Amniotic epithelial cell (primary cell): ENCODE measurements at places on chromosomes 6 and 20.

DNA sequence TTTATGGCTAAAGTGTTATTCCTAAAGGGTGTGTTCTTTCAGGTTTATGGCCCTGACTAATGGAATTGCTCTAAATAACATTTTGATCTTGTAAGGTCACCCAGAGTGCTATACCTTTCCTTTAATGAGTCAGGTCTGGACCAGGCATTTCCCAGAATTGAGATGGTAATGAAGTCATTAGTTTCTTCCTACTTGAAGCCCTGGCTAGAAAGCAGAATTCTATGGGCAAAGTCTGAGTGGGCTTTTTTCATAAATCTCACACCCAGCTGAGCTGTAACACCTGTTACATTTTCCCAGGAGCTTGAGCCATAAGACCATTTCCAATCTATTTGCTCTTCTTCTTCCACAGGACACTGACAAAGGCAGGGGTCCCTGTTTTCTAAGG lies 122.0 kb upstream of the ID4 start:
- peak; percentile 3 for DNase-seq

- DNase-seq = no peak
Observed at GRCh38 chr6:157571269-157571668, 190.3 kb downstream of the ZDHHC14 start.

DNA sequence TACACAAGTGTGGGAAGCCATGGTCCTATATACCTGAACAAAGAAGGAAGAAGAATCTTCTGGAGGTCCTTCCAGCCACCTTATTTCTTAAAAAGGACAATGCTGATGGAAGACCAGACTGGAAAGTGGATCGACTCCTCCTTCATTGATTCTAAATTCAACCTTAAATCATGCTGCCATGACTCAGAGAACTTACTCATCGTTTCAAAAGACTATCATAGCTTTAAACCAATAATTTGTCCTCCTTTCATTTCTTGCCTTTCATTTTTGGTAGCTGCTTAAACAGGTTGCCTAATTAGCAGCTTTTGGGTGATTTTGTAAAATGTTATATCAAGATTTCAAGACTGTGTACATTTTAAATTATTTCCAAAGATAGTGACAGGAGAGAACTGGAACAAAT lies 60.8 kb downstream of the RTN4IP1 start:
- DNase-seq = no peak

DNA sequence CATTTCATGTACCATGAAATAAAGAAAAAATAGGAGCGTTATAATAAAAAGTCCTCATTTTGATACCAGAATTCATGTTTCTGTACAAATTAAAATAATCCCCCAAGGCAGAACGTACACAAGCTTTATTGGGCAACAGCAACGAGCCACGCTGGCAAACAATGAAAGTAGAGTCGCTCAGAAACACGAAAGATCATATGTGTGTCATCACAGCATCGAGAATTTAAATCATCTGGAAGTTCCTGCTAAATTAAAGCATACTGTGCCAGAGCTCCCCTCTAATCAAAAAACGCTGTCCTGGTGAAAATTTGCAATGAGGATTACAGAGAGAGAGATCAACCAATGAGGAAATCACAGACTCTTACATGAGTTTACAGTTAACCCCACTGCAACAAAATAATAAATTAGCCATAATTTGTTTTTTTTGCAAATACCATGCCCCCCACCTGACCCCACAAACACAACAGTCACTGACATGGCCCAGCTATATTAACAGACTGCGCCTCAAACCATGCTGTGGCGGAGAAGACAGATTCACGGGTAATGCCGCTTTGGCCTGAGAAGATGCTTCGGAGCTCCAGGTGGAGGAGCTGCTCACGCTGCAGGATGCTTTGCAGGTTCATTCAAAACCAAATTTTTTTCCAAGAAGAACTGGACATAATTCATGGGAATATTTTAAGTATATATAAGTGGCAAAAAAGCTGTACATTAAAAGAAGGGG lies 54.3 kb upstream of the NFATC2 start:
- no peak for DNase-seq

- no peak for DNase-seq
Observed at GRCh38 chr20:57250607-57251343, 15.7 kb downstream of the BMP7 start.

DNA sequence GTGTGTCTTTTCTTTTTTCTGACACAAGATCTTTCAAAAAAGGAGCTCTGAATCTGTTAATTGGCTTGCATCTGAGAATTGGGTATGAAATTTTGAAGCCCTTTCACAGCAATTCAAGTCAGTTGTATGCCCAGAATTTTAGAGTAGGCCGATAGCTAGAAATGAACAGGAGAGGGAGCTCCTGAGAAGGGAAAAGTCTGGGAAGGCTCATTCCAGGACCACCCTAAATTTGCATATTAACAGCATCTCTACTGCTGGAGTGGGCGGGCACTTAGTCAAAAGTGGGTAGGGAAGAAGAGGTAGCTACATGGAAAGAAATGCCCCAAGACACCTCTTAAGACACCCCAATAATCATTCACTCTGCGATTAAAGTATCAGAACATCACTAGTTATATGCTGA lies 928.3 kb downstream of the TBC1D32 start:
- no peak for DNase-seq
